HuH-7.5 (cell line): ENCODE measurements at places on chromosomes 6 and 20.

GRCh38 chr20:1304710-1305515 is 24.0 kb downstream of the SDCBP2 start:
- no peak for DNase-seq

GRCh38 chr20:20971810-20972209 is 134.3 kb downstream of the LINC00237 start:
- no peak for DNase-seq

GRCh38 chr6:160319246-160319645 is 28.9 kb upstream of the SLC22A3 start:
- DNase-seq, result no peak

DNA sequence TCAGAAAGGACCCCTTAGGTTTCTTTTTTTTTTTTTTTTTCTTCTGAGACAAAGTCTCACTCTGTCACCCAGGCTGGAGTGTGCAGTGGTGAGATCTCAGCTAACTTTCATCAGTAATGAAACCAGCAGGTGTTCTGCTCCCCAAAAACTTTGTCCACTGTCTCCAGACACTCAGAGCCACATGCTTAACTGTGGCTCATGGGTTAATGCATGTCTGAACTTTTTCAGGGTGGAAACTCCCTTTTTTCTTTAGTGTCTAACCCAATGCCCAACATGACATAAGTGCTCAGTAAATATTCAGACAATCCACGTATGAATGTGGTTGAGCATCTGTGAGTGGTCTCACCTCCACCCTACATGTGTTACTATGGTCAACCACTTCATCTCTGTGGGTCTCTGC is 45.4 kb downstream of the MYB start:
- DNase-seq, result no peak

- DNase-seq, result peak; percentile 78
Observed at GRCh38 chr20:62365814-62366369, 1.2 kb downstream of the LAMA5 start.

GRCh38 chr6:62740596-62740995 is 454.6 kb upstream of the KHDRBS2 start:
- DNase-seq, result no peak

- no peak for DNase-seq
Observed at GRCh38 chr6:150145427-150145826, 2.6 kb downstream of the PPP1R14C start.
